ENCODE measurements at places on chromosomes 13 and 19.

DNA sequence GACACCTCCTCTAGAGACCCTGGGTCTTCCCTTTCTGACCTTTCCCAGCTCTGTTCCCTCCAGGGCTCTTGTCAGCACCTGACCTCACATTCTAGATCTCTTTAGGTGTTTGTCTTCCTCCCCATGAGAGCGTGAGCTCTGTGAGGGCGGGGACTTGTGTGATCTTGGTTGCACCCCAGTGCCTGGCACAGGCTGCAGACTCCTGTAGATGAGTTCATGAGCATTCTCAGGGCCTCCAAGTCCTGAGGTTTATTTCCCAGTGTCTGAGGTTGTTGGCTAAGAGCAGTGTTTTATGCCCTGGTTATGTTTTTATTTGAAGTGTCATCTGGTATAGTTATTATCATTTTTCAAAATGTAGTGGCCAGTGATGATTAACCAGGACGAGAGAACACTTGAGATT, 596 bp downstream of the CEACAM4 start:
- DNase-seq, result no peak

GRCh38 chr19:50712833-50713232, 6.8 kb downstream of the SHANK1 start:
- no peak for DNase-seq

DNA sequence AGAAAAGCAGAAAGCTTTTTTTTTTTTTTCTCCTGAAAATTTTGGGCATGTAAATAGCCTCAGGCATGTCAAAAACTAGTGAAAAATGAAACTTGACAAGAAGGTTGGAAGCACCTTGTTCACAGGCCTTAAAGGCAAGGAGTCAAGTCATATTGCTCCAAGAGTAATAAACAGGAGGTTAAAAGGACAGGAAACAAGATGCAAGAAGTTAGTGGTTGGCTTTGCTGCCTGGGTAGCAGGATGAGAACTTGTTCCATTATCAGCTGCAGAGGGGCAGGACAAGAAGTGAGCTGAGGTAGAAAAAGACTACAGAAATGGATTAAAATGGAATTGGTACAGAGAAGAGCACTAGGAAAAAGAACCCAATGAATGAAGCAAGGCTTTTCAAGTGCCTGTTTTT, 242.6 kb downstream of the DCT start:
- peak; percentile 18 for DNase-seq

- no peak for DNase-seq
Measured at GRCh38 chr13:108368250-108368905, 98.9 kb downstream of the TNFSF13B start.

- no peak for DNase-seq
Measured at GRCh38 chr13:47846886-47847285, 154.2 kb downstream of the SUCLA2 start.

- no peak for DNase-seq
Measured at GRCh38 chr13:33782631-33783030, 35.3 kb upstream of the RFC3 start.

DNA sequence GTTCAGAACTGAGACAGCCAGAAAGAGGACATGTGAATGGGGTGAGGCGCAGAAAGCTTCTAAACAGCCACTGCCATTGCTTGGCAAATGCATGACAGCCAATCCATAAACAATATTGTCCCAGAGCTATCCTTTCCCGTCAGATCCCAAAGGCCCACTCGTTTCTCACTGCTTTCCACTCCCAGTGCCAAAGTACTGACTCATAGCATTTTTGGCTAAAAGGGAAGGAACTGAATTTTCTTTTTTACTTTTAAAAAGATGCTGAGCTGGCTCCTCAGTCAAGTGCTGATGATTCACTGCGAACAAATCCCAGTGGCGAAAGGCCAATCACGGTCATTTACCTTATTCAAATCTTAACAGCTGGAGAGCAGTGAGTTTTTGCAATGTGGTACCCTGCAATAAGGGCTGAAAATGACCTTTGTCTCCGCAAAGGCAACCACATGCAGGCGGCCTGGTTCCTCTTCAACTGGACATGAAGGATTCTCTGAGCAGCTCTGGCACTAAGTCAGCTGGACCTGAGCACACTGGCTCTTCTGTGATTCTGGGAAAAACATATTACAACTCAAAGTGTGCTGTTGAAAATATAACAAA, 151.7 kb downstream of the DCLK1 start:
- no peak for DNase-seq

DNA sequence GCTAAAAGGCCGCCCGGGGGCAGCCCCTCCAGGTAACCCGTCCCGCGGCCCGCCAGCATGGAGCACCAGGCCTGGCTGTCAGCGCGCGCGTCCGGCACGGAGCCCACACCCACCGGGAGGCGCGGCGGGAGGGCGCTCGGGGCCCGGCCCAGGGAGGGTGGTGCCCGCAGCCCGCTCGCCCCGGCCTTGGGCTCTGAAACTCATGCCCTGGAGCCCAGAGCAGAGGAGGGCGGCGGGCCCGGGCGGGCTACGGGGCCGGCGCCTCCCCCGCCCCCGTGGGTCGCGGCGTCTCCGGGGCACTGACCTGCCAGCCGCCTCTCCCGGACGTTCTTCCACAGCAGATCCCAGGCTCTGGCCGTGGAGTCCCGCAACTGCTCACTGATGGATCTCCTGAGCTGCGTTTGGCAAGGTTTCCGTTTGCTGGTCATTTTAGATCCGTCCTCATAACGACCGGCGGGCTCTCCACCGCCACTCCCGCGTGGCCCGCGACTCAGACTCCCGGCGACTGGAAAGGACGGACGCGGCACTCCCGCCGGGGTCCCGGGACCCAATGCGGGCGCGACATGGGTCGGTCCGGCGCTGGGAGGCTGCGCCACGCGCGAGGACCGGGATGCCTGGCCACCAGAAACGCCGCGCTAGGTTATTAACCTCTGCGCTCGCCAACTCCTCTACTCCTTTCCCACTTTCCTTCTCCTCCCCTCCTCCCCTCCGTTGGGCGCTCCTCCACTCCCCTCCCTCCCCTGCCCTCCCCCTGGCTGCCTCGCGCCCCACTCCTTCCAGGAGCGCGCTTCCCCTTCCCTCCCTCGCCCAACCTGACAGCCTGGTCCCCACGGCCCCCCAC, 64.7 kb upstream of the STARD13 start:
- no peak for DNase-seq

DNA sequence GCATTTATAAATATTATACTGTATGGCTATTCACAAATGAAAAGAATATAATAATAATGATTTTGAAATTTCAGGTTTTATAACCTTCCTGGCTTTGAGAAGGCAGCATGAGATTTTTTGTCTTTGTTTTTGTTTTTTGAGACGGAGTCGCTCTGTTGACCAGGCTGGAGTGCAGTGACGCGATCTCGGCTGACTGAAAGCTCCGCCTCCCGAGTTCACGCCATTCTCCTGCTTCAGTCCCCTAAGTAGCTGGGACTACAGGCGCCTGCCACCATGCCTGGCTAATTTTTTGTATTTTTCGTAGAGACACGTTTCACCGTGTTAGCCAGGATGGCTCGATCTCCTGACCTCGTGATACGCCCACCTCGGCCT, 64.1 kb downstream of the ZNF429 start:
- peak; percentile 34 for DNase-seq

GRCh38 chr13:99053636-99054233, 75.9 kb upstream of the DOCK9 start:
- DNase-seq, result no peak

DNA sequence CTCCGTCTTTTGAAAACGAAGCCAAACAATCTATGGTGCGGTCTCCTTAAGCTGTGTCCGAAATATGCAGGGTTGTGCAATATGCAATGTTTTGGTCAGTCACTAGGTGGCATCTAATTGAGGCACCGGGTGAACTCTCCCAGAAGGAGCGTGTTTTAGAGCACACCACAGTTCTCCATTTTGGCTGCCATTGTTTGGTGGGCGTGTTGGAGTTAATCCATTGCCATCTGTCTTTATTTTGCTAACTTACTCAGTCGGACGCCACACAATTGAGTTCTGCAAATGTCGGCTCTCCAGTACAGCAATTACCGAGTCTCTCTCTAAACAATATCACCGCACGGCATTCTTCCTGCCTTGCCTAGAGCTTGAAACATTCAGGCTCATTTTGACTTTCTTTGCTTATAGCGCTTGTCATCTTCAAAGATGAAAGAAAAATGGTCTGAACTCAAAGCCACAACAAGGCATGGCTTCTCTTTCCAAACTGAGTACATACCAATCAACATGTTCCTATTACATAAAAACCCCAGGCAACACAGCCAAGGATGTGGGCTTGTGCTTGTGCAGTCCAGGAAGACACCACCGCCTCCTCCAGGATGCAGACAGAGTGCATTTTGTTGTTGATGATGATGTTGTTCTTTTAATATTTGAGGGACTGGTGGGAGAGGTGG, 182.0 kb upstream of the SERP2 start:
- peak; percentile 49 for DNase-seq

GRCh38 chr19:54430306-54431254, 15.3 kb downstream of the TTYH1 start:
- DNase-seq, result no peak

GRCh38 chr19:7560255-7560654, 24.7 kb downstream of the PNPLA6 start:
- no peak for DNase-seq

GRCh38 chr13:80307401-80307987, 33.4 kb downstream of the SPRY2 start:
- DNase-seq, result no peak

DNA sequence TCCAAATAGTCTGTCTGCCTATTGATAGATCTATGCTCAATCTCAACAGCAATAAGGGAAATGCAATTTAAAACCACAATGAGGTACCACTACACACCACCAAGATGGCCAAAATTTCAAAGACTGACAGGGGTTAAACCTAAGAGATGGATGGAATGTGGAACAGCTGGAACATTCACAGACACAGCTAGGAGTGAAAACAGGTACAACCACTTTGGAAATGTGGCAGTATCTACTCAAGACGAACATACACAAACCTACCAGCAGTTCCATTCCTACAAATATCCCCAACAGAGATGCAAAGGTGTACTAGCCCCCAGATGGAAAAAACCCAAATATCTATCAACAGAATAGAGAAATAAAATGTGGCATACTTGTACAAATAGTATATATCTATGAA, 86.4 kb downstream of the TSC22D1 start:
- DNase-seq, result no peak

GRCh38 chr19:51083783-51084182, 1.1 kb upstream of the KLK14 start:
- DNase-seq, result no peak

- DNase-seq, result no peak
Measured at GRCh38 chr13:70723732-70724131, 615.5 kb upstream of the KLHL1 start.

GRCh38 chr19:12953138-12953798, 3.8 kb downstream of the GADD45GIP1 start:
- DNase-seq, result no peak

DNA sequence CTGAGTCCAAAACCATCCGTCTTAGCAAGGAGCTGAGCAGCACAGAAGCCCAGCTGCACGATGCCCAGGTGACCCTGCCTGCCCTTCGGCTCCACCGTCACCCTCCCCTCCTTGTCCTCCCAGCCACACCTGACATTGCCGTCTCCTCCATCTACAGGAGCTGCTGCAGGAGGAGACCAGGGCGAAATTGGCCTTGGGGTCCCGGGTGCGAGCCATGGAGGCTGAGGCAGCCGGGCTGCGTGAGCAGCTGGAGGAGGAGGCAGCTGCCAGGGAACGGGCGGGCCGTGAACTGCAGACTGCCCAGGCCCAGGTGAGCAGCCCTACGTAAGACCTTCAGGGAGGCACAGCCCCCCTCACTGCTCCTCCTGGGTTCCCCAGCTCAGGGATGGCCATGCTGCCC, 49.1 kb downstream of the KCNC3 start:
- DNase-seq, result no peak

Measured in stimulated activated naive CD8-positive, alpha-beta T cell treated with anti-CD3 and anti-CD28 coated beads, Interleukin-15, amount 100 ng/mL, for 72 hours (primary cell).